ENCODE measurements at places on chromosomes 4 and X.

DNA sequence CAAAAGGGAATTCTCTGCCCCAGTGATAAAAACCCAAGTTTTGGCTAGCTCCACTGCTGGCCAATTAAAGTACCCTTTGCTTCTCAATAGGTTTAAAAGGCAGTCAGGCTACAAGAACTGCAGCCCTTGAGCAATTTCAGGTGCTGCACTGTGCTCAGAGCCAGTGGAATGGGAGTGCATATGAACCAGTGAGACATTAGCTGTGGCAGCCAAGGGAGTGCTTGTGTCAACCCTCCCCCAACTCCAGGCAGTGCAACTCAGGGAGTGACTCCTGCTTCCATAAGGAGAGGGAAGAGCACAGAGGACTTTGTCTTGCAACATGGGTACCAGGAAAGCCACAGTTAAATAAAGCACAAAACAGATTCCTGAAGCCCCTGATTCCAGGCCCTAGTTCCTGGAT lies 61.6 kb upstream of the VAMP7 start:
- DNase-seq: no peak

- no peak for DNase-seq
Measured at GRCh38 chr4:91630054-91630453, 673.7 kb upstream of the GRID2 start.

- DNase-seq: no peak
Measured at GRCh38 chrX:126489116-126489695, 63.4 kb downstream of the DCAF12L1 start.

DNA sequence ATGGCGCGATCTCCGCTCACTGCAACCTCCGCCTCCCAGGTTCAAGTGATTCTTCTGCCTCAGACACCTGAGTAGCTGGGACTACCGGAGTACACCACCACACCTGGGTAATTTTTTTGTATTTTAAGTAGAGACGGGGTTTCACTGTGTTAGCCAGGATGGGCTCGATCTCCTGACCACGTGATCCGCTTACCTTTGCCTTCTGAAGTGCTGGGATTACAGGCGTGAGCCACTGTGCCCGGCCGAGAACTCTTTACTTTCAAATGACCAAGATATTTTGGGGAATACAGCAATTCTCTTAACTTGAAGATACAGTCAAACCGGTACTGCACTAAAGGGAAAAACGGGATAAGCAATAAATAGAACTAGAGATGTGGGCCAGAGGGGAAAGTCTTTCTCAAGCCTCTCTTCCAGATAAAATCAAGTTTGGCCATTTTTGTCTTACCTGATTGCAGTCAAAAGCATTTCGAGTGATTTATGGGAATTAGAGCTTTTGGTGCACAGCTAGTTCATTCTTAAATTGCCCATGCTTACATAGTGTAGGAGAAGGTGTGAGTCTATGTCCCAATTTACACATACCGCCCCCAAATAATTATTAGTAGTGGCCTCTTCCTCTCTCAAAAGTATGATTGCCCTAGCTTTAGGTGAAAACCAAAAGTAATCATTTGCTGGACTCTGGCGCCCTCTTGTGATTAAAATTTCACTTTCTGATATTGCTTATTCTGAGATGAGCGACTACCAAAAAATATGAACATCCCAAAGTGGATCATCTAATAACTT lies 53.2 kb upstream of the ABCG2 start:
- peak; percentile 13 for DNase-seq

DNA sequence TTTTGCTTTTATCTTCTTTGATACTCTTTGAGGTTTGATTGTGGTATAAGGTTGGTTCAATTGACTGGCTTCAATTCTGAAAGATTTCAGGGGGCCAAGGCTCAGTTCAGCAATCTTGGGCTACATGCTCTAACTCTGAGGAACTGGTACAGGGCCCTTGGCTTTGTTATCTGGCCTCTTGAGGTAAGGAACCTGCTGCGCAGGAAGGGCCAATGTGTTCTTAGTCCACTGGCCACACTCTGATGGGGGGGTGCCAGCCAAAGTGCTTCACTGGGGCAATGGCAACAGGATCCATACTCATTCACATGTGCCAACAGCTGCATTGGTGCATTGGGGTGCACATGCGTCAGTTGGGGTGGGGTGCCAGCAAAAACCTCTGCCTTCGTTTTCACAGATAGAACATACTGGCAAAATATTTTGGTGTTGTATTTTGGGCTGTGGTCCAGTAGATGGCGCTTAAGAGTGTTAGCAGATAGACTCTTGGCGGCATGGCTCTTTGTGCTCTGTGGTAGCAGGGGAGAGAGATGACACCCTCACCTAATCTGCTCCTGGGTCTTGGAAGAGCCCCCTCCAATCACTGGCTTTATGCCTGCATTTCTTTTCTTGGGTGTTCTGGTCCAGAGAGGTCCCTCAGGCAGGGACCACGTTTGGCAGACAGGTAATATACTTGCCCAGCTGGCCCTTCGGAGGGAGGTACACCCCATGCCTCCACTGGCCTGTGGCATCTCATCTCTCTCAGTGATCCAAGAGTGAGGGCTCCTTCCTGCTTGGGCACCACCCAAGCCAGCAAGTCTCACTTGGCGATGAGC lies 42.9 kb downstream of the NDST3 start:
- DNase-seq: peak; percentile 2

GRCh38 chr4:111046811-111047210 lies 423.9 kb upstream of the PITX2 start:
- no peak for DNase-seq

GRCh38 chr4:127997534-127998388 lies 32.6 kb downstream of the ABHD18 start:
- DNase-seq: peak; percentile 56
